Peyer's patch (tissue), 4 donors: ENCODE measurements at places on chromosomes 12 and 14. TPM values are rescaled to one million over a fixed set of nuclear protein-coding genes. Genes with fewer than 3 reads are reported as not detected.

- DNase-seq = peak; percentile 76
These were observed 47.3 kb upstream of the PAWR start for GRCh38 chr12:79737875-79738718.

NR1H4 gene
- total RNA-seq = 316 TPM

DNA sequence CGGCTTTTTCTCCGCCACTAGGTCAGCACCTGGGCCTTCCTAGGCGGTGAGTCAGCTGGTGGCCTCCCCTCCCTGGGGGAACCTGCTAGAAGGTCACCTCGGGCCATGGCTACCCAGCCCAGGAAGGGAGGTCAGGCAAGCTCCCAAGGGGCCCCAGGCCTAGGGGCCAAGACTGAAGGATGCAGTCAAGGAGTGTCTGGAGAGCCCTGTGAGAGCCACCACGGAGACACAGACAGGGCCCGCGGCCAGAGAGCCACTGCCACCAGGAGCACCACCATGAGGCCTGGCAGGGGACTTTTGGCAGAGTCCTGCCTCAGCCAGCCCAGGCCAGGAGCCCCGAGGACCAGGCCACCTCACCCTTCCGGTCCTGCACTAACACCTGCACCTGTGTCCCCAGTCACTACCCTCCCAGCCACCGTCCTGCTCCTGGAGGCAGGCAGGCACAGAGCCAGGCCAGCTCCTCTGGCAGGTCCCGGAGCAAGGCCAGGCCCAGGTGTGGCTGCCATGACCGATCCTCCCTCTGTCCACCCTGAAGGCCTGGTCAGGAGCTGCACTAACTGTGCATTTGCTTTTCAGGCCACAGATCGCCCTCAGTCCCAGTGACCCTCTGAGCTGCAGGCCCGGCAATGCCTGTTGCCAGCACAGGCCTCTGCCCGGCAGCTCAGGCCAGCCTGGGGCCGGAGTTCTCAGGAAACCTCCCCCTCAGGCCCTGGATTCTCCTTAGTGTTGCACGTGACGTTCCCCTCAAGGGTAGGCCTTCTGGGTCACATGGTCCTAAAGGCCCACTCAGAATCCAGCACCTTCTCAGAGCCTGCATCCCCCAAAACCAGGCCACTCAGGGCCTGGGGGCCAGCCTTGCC is 6.9 kb downstream of the PHETA1 start:
- no peak for DNase-seq

- no peak for DNase-seq
These were observed 2.0 kb upstream of the EMP1 start for GRCh38 chr12:13194401-13195110.

DNA sequence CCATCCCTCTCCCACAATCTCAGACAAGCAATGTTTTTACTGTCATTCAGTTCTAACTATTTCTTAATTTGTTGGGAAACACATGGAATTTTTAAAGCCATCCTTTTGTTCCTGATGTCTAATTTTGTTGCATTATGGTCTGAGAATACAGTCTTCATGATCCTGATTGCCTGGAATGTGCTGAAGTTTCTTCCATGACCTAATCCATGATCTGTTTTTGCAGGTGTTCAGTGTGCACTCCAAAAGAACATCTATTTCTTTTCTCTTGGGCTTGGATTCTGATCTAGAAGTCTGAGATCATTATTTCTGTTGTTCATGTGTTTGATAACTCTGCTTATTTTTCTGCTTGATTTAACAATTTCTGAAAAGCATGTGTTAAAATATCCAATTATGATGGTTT is 43.2 kb upstream of the PHC1 start:
- DNase-seq = no peak

GRCh38 chr12:15808652-15809051 is 19.5 kb upstream of the EPS8 start:
- DNase-seq = no peak

DNA sequence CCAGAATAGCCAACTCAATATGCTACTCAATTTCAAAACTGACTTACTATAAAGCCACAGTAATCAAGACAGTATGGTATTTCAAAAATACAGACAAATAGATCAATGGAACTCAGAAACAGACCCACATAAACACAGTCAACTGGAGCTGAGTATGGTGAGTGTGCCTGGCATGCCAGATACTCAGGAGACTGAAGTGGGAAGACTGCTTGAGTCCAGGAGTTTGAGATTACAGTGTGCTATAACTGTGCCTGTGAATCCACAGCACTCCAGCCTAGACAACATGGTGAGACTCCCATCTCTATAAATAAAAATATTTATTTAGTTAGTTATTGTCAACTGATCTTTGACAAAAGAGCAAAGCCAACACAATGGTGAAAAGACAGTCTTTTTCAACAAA is 81.8 kb downstream of the NUMB start:
- DNase-seq = no peak

DNA sequence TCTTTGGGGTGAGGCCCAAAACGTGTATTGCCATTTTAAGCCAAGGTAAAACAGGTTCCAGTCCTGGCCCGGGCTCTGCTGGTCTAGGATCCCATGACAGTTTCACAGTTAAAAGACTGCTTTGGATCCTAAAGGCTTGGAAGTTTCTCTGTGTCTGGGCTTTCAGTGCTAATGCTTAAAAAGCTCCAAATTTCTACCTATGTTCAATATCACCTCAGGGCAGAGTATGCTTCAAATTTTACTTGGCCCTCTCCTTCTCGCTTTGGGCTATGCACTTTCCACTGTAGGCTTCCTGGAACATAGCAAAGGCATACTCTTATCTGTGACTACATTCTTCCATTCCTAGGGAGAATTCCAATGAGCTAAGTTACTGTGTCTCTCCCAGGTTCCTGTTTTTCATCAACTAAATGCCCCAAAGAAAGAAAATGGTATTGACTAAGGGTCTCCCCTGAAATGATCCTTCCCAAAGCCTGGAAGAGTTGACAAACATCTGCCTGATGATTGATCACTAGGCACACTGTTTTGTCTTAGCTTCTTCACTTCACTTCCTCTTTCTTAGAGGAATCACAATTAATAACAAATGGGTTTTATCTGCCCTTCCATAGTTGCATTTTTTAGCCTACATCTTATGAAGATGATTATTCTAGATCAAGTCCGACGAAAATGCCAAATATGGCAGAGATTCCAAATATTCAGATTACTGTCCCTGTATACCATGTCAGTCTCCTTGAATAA is 79.4 kb downstream of the TMTC2 start:
- DNase-seq = no peak

- no peak for DNase-seq
These were observed 26.4 kb upstream of the GPR132 start for GRCh38 chr14:105091517-105092170.

DNA sequence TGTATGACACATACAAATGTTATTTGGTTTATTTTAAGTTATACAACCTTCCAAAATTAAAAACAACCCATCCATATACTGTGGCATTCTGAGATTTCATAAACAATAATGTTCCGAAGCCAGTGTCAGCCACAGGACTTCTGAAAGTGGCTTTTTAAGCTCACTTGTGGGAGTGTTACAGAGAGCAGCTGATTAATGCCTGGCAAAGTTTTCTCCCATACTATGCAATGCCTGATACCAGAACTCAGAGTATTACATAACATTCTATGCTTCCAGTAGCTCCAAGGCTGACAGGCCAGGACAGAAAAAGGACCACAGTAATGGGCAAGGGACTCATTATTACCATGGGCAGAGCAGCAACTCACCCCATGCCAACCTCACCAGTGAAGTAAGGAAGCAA is 29.3 kb downstream of the NELL2 start:
- DNase-seq = no peak

DNA sequence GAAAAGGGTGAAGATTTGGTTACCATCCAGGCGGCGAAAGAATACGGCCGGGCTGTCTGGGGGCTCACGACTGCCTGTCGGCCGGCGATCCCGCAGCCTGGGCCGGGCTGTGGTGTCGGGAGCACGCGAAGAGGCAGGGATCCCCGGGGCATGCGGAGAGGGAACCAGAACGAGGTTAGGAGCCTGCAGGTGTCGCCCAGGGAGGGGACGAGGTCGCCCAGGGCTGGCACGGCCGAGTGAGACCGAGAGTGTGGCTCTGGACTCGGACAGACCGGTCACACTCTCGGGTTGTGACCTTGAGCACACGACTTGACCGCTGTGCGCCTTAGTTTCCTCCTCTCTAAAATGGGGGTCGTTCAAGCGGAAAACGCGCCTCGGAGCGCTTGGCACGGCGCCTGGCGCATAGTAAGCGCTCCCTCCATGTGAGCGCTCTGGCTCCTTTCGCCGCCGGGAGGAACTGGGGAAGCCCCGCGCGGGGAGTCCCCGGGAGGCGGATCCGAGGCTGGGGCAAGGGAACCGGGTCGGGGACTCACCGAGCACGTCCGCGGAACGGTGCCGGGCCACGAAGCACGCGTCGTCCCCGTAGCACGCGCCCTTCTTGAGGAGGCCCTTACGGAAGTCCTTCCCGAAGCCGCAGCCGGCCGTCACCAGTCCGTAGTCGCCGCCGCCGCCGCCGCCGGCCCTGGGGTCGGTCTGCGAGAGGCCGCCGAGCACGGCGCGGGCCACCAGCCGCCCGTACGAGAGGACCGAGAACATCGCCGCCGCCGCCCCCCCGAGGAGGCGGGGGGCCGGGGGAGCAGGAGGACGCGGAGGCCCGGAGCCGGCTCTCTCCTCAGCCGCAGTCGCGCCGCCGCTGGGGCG is 612 bp downstream of the PPTC7 start:
- DNase-seq = peak; percentile 78

DNA sequence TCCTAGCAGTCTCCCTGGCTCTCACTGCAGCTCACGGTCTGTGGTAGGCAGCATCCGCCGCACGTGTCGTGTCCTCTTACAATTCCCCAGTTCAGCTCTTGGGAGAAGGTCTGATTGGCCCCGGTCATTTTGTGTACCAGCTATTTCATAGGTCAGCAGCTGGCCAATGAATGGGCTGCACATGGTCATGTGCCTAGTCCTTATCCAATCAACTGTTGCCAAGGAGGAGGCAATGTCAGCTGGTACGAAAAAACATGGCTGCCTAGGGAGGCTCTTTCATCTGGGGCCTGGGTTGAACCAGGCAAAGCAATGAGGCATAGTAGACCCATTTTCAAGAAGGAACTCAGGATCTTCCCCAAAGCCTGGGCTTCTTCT is 46.1 kb downstream of the RNFT2 start:
- no peak for DNase-seq

DNA sequence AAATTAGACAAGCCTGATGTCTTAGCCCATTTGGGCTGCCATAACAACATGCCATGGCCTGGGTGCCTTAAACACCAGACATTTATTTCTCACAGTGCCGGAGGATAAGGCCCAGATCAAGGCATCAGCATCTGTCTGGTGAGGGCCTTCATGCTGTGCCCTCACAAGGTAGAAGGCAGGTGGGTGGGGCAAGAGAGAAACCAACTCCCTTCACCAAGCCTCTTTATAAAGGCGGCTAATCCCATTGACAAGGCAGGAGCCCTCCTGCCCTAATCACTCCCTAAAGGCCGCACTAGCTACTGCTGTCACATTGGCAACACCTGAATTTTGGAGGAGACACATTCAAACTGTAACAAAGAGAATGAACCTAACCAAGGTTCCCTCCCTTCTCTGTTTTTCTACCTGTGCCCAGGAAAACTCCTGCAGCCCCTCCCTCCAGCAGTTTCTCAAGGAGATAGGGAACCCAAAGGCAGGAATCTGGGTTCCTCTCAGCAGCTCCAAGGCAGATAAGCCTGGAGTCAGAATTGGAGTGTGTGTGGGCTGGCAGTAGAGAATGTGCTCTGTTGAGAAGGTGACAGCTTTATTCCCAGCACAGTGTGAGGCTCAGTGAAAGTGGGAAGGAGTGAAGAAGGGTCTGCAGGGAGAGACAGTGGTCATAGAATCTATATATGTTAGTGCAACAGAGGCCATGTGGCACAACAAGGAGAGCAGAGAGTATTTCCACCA is 21.7 kb upstream of the GPATCH2L start:
- no peak for DNase-seq

DNA sequence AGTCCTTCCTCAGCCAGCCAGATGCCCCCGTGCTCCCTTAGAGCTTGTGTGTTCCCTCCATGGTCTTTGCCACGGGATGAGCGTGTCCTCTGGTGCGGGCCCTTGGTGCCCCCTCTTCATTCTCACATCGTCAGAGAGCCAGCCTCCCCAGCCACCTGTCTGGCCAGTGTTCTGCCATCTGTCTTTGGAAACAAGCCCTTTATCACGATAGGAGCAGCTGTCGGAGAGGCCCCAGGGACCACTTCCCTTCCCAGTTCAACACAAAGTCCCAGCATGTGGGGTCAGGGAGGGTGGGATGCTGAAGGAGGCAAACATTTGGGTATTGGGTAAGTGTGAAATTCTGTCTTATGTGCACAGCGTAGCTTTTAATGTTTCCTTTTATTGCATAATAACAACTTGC is 44.5 kb downstream of the DYNC1H1 start:
- DNase-seq = no peak

SIX1 gene
- not detected for total RNA-seq

DNA sequence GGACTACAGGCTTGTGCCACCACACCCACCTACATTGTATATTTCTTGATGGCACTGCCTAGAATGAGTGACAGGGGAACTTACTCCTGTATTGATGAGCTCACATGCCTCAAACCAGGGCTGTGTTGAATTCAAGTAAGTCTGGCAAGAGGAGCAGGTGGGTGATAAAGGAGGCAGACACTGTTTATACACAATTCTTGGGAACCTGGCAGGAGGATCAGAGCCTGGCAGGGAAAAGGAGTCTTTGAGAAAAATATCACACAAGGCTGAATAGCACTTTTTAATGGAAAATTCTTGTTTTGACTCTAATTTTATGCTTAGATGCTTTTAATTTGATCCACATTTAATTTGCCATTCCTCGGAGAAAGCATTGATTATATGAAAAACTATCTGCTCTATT is 293.1 kb upstream of the NPAS3 start:
- DNase-seq = no peak

DNA sequence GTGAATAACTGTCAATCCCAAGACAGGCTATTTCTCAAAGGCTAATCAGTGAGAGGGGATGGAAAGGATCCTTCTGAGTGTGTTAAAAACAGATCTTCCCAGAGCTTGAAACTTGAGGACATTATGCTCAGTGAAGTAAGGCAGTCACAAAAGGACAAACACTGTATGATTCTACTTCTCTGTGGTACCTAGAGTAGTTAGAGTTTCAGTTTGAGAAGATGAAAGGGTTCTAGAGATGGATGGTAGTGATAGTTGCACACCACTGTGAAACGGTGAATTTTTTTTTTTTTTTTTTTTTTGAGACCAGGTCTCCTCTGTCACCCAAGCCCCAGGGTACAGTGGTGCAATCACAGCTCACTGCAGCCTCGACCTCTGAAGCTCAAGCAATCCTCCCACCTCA is 133.8 kb downstream of the SAMD4A start:
- no peak for DNase-seq

GRCh38 chr14:77323571-77323970 is 2.7 kb downstream of the GSTZ1 start:
- DNase-seq = no peak

GRCh38 chr12:31297572-31298514 is 28.1 kb downstream of the SINHCAF start:
- DNase-seq = no peak

- DNase-seq = no peak
These were observed 994.4 kb upstream of the SEL1L start for GRCh38 chr14:82528016-82528415.

PLEKHG7 gene
- 19.0 TPM for total RNA-seq

TMCC3 gene
- total RNA-seq = 15.7 TPM

DNA sequence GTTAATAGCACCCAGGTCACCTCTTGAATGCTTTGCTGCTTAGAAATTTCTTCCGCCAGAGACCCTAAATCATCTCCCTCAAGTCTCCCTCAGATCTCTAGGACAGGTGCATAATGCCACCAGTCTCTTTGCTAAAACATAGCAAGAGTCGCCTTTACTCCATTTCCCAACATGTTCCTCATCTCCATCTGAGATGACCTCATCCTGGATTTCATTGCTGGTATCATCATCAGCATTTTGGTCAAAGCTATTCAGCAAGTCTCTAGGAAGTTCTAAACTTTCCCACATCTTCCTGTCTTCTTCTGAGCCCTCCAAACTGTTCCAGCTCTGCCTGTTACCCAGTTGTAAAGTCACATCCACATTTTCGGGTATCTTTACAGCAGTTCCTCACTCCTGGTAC is 41.0 kb downstream of the KTN1 start:
- DNase-seq = no peak
